Endothelial cell of umbilical vein (primary cell): ENCODE measurements at places on chromosomes 2 and 18. TPM values are rescaled to one million over a fixed set of nuclear protein-coding genes. Genes with fewer than 3 reads are reported as not detected.

DNA sequence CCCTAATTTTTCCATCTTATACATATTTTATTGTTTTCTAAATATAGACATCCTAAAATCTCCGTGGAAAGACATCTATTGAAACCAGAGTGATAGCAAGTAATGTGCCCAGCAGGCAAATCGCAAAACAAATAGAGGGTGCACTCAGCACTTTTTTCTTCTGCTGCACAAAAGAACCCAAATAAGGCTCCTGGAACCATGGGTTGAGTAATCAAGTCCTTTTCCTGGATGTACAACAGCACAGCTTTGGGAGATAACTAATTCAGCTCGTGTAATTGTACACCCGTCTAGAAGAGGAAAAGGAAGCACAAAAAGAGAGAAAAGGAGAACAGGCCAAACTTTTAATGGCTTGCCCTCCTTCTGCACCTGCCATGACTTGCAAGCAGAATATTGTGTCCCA, 126.9 kb upstream of the TLK1 start:
- DNase-seq: no peak
- no peaks in the 10 kb centered on the region for H3K36me3 ChIP-seq
- no peak overlapping the region for H3K27ac ChIP-seq
- H3K27me3 ChIP-seq: no peaks in the 10 kb centered on the region
- no peaks in the 10 kb centered on the region for H3K4me1 ChIP-seq
- no peak overlapping the region for H3K4me3 ChIP-seq

GRCh38 chr2:190674966-190675650, 26.2 kb downstream of the NAB1 start:
- H3K27ac ChIP-seq: no peak overlapping the region
- H3K27me3 ChIP-seq: no peaks in the 10 kb centered on the region
- no peak overlapping the region for H3K4me3 ChIP-seq
- peaks cover 9% of the 10 kb centered on the region for H3K36me3 ChIP-seq

DNA sequence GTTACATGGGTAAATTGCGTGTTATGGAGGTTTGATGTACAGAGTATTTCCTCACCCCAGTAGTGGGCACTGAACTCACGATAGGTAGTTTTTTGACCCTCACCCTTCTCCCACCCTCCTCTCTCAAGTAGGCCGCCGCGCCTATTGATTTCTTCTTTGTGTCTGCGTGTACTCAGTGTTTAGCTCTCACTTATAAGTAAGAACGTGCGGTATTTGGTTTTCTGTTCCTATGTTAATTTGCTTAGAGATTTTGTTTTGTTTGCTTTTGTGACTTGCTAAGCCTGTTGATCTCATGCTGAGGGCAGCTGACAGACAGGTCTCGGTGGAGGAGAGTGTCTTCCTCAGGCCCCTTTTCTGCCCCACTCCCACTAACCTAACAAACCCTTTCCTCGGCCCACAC, 36.2 kb downstream of the ACOXL start:
- no peak overlapping the region for H3K27ac ChIP-seq
- H3K4me1 ChIP-seq: no peaks in the 10 kb centered on the region
- no peak overlapping the region for H3K4me3 ChIP-seq
- peaks cover 26% of the 10 kb centered on the region for H3K27me3 ChIP-seq
- H3K36me3 ChIP-seq: no peaks in the 10 kb centered on the region

DNA sequence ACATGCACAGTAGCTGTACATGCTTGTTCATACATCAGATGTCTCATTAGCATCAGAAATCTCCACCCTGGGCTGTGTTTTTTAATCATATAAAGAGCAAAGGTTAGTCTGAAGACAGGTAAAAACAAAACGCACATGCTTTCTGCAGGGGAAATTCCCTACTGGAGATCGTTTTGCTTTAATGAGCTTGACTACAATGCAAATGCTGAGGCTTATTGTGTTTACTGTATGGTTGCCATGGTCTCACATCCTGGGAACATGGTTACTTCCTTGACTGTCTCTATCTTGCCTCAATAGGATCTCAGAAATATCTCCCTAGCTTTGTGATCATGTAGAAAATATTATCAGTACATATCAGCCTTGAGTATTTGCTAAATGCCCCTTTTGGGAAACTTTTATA, 336.5 kb upstream of the TFPI start:
- H3K4me3 ChIP-seq: no peak overlapping the region
- no peak overlapping the region for H3K27ac ChIP-seq
- no peaks in the 10 kb centered on the region for H3K4me1 ChIP-seq
- DNase-seq: peak; percentile 54

GRCh38 chr18:1999387-1999786, 571.9 kb downstream of the METTL4 start:
- H3K4me1 ChIP-seq: no peaks in the 10 kb centered on the region
- H3K4me3 ChIP-seq: no peak overlapping the region
- no peak for DNase-seq
- H3K27ac ChIP-seq: no peak overlapping the region
- no peaks in the 10 kb centered on the region for H3K27me3 ChIP-seq
- no peaks in the 10 kb centered on the region for H3K36me3 ChIP-seq

GRCh38 chr2:185147361-185147760, 549.0 kb downstream of the ZNF804A start:
- no peak overlapping the region for H3K27ac ChIP-seq
- no peaks in the 10 kb centered on the region for H3K4me1 ChIP-seq
- no peak for DNase-seq
- no peak overlapping the region for H3K4me3 ChIP-seq
- no peaks in the 10 kb centered on the region for H3K27me3 ChIP-seq

GRCh38 chr2:201971531-201972228, 62.0 kb upstream of the FZD7 start:
- H3K36me3 ChIP-seq: no peaks in the 10 kb centered on the region
- H3K4me1 ChIP-seq: no peaks in the 10 kb centered on the region
- no peaks in the 10 kb centered on the region for H3K27me3 ChIP-seq
- no peak overlapping the region for H3K4me3 ChIP-seq
- H3K27ac ChIP-seq: no peak overlapping the region
- no peak for DNase-seq

DNA sequence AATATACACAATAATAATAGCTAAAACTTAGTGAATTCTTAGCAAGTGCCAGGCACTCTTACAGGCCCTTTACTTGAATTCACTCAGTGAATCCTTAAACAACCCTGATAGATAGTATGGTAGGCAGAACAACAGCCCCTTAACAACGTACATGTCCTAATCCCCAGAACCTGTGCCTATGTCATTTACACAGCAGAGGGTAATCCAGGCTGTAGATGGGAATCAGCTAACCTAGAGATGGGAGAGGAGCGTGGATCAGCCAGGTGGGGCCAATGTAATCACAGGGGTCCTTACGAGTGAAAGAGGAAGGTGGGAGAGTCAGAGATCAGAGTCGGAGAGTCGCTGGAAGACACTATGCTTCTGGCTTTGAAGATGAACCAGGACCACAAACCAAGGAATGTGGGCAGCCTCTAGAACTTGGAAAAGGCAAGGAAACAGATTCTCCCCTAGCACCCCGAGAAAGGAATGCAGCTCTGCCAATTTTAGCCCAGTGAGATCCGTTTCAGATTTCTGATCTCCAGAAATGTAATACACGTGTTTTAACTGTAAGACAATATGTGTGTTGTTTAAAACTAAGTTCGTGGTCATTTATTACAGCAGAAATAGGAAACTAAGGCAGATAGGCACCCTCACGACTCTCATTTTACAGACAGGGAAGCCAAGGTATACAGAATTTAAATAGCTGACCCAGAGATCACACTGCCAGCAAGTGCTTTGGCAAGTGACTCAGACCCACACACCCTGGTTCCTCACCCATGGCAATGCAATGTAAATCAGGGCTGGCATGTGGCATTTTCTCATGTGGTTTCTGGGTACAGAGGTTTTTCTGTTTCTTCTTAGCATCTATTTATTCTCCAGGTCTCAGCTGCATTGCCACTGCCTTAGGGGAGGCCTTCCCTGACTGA, 68.9 kb downstream of the DOCK10 start:
- no peak overlapping the region for H3K27ac ChIP-seq
- no peaks in the 10 kb centered on the region for H3K36me3 ChIP-seq
- no peaks in the 10 kb centered on the region for H3K4me1 ChIP-seq
- H3K27me3 ChIP-seq: no peaks in the 10 kb centered on the region

DNA sequence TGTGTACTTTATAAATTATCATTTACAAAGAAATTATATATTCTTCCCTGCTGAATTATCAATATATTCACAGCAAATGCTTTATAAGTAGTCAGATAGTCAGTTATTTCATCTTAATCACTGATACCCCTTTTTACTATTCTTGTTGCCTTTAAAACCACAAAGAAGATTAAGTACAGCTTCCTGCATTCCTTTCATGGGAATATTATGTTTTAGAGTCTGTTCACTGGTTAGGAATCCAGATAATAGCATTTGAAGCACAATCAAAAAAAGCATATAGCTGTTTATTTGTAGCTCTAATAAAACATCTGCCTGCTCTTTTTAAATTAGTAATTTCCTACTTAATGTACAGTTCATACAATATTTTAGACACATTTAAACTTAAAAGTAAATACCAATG, 508.9 kb downstream of the FBXO15 start:
- no peaks in the 10 kb centered on the region for H3K36me3 ChIP-seq
- H3K4me1 ChIP-seq: no peaks in the 10 kb centered on the region
- H3K4me3 ChIP-seq: no peak overlapping the region

DNA sequence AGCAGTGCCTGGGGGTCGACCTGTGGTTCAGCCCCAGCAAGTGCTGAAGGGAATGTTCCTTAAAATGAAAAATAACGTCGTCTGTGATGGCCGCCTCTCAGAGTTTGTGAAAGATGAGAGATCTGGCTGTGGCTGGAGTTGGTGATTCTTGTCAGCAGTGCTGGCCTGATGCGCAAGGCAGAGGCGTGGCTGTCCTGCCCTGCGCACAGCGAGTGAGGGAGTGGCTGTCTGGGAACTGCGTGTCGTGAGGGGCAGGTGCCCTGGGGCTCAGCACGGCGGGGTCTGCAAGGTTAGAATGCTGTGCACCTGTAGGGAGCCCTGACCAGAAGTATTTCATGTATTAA, 8.8 kb downstream of the NFATC1 start:
- no peaks in the 10 kb centered on the region for H3K27me3 ChIP-seq
- peaks cover 38% of the 10 kb centered on the region for H3K4me1 ChIP-seq
- peak overlapping the region; percentile 78 for H3K27ac ChIP-seq
- no peak overlapping the region for H3K4me3 ChIP-seq

GRCh38 chr2:22124003-22124402, 1000.2 kb downstream of the TDRD15 start:
- H3K4me3 ChIP-seq: no peak overlapping the region
- DNase-seq: no peak
- H3K4me1 ChIP-seq: no peaks in the 10 kb centered on the region
- H3K36me3 ChIP-seq: no peaks in the 10 kb centered on the region

GRCh38 chr2:231294571-231295362, 96.3 kb downstream of the ARMC9 start:
- no peak overlapping the region for H3K4me3 ChIP-seq
- no peak for DNase-seq
- no peak overlapping the region for H3K27ac ChIP-seq
- no peaks in the 10 kb centered on the region for H3K36me3 ChIP-seq

GRCh38 chr2:222907790-222908441, 47.1 kb downstream of the ACSL3 start:
- no peak overlapping the region for H3K4me3 ChIP-seq
- H3K27me3 ChIP-seq: no peaks in the 10 kb centered on the region
- peaks cover 14% of the 10 kb centered on the region for H3K36me3 ChIP-seq
- H3K27ac ChIP-seq: no peak overlapping the region

GRCh38 chr2:75415731-75416130, 145.0 kb downstream of the EVA1A start:
- H3K27me3 ChIP-seq: peaks cover 21% of the 10 kb centered on the region
- DNase-seq: no peak
- H3K4me1 ChIP-seq: no peaks in the 10 kb centered on the region
- H3K4me3 ChIP-seq: no peak overlapping the region
- H3K36me3 ChIP-seq: no peaks in the 10 kb centered on the region
- H3K27ac ChIP-seq: no peak overlapping the region

The CHRND gene
- total RNA-seq: not detected in 2 replicates

The PLCL1 gene
- total RNA-seq: 3.4 and 5.1 TPM in 2 replicates

The RIT2 gene
- total RNA-seq: not detected in 2 replicates
